ENCODE measurements at places on chromosomes 13 and 19.
A peak's percentile ranks its signal among the peaks of the same experiment; 100 is the strongest.

DNA sequence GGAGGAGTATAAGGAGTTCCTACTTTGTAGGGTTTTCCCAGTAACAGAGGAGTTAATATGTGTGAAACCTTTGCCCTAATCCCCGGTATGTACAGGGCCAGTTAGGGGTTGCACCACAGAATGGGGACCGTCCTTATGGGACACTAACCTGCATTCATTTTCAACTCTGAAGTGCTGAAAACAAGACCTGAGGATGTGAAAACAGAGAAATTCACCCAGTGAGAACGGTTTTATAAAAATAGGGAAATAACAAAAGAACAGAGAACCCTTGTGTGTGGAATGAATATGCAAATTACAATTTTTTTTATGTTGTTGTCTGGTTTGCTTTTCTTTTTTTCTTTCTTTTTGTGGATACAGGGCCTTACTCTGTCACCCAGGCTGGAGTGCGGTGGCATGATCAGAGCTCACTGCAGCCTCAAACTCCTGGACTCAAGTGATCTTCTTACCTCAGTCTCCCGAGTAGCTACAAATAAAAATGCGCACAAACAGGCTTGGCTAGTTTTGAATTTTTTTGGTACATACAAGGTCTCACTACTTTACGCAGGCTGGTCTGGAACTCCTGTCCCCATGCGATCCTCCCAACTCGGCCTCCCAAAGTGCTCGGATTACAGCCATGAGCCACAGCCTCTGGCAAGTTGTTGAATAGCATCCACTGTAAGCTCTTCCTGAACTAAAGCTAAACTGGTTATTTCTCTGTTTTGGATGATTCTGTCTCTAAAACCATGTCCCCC, 10.6 kb downstream of the CLC start:
- no peak for DNase-seq
- no peak overlapping the region for H3K27ac ChIP-seq
- H3K27me3 ChIP-seq = no peaks in the 10 kb centered on the region

DNA sequence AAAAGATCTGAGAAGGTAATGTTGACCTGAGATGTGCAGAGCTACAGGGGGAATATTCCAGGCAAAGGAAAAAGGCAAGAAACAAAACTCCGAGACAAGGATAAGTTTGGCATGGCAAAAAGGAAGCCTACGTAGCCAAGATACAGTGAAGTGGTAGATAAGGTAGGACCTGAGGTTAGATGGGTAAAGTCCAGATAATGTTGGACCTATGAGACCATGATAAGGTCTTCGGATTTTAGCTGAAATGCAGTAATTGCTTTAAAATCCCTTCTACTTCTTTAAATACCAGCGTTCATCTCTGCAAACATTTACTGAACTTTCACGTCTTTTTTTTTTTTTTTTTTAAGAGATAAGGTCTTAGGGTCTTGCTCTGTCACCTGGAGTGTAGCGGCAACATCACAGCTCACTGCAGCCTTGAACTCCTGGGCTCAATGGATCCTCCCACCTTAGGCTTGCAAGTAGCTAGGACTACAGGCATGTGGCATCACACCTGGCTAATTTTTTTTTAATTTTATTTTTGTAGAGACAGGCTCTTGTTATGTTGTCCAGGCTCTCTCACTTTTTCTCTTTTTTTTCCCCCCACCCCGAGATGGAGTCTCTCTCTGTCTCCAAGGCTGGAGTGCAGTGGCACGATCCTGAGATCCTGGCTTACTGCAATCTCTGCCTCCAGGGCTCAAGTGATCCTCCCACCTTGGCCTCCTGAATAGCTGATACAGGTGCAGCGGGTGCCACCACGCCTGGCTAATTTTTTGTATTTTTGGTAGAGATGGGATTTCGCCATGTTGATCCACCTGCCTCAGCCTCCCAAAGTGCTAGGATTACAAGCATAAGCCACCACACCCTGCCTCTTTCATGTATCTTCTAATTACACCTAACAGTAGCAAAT, 4.2 kb upstream of the WBP4 start:
- H3K4me1 ChIP-seq = peaks cover 6% of the 10 kb centered on the region
- DNase-seq = no peak
- no peak overlapping the region for H3K4me3 ChIP-seq
- no peaks in the 10 kb centered on the region for H3K36me3 ChIP-seq
- H3K27me3 ChIP-seq = peaks cover 18% of the 10 kb centered on the region

DNA sequence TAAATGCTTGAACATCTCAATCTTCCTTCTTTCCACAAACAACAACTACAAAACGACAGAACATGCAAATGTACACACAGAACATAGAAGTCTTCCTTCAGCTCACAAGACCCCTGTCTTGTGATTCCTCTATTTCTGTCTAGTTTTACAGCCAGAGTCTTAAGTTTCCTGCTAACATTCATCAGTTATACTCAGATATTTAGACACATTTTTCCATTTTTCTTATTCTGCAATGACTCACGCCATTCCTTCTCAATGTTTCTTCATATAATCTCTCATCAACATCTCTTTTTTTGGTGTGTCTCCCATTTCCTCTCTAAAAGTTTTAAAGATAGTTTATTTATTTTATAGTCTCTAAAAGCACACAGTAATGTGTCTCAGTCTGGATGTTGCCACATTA, 1872.9 kb upstream of the PCDH20 start:
- no peak overlapping the region for H3K4me3 ChIP-seq
- H3K27ac ChIP-seq = no peak overlapping the region
- H3K27me3 ChIP-seq = no peaks in the 10 kb centered on the region
- DNase-seq = no peak

DNA sequence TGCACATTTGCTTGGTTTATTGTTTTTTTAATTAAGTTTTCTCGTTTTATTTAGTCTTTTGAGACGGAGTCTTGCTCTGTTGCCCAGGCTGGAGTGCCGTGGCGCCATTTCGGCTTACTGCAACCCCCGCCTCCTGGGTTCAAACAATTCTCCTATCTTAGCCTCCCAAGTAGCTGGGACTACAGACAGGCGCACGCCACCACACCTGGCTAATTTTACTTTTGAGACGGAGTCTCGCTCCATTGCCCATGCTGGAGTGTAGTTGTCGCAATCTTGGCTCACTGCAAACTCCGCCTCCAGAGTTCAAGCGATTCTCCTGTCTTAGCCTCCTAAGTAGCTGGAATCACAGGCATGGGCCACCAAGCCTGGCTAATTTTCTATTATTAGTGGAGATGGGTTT, 1.3 kb downstream of the RPS9 start:
- peaks cover 10% of the 10 kb centered on the region for H3K4me1 ChIP-seq
- no peak for DNase-seq
- H3K27ac ChIP-seq = peak overlapping the region; percentile 97
- H3K27me3 ChIP-seq = peaks cover 8% of the 10 kb centered on the region
- H3K36me3 ChIP-seq = no peaks in the 10 kb centered on the region
- H3K4me3 ChIP-seq = peak overlapping the region; percentile 98

DNA sequence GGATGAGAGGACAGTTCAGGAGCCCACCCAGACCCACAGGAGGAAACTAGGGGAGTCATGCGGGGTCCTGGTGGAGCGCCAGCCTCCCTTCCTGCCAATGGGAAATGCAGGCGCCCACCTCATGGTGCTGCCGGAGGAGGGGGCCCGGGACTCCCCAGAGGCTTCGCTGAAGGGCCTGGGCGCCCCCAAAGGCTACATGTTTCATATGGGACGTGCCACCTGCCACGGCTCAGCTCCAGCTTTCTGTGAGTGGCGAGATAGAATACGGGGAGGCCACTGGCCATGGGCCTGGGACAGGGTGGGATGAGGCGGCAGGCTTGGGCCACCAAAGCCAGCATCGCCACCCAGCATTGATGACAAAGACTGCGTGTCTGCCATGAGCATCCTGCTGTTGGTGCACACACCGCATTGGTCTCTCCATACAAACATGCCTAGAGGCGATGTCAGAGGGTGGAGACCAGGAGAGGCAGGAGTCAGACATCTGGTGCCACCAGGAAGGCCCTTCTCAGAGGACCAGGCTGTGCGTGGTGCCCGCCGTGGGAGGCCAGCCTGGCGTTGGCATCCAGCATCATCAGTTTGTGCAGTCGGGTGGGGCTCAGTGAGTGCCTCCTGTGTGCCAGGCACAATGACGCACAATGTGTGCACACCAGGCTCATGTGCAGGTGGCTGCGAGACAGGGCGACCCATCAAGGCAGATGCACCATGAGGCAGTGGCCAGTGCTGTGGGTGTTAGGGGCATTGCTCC, 1.2 kb upstream of the F10 start:
- peaks cover 6% of the 10 kb centered on the region for H3K4me1 ChIP-seq
- peak; percentile 9 for DNase-seq
- no peak overlapping the region for H3K27ac ChIP-seq
- peaks cover 3% of the 10 kb centered on the region for H3K36me3 ChIP-seq
- peaks cover 17% of the 10 kb centered on the region for H3K27me3 ChIP-seq

- no peak overlapping the region for H3K4me3 ChIP-seq
Measured at GRCh38 chr19:6412447-6413091, 12.0 kb downstream of the KHSRP start.

DNA sequence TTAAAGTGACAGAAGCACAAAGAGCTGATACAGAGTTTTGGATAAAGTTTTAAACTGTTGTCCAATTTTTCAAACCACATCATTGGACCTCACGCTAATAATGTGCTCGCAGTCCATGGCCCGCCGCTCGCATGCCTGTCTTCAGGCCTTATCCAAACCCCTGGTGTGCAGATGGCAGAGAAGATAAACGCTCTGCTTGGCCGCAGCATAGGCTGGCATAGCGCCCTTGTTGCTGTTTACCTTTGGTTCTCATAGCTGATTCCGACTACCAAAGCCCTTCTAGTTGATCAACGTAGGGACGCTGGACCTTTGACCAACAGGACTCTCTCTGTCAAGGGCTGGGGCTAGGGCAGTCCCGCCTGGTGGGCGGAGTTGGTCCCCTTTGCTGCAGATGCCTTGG, 23.5 kb upstream of the QTRT1 start:
- H3K4me1 ChIP-seq = no peaks in the 10 kb centered on the region
- H3K4me3 ChIP-seq = no peak overlapping the region
- DNase-seq = no peak
- H3K27ac ChIP-seq = no peak overlapping the region
- peaks cover 2% of the 10 kb centered on the region for H3K27me3 ChIP-seq

DNA sequence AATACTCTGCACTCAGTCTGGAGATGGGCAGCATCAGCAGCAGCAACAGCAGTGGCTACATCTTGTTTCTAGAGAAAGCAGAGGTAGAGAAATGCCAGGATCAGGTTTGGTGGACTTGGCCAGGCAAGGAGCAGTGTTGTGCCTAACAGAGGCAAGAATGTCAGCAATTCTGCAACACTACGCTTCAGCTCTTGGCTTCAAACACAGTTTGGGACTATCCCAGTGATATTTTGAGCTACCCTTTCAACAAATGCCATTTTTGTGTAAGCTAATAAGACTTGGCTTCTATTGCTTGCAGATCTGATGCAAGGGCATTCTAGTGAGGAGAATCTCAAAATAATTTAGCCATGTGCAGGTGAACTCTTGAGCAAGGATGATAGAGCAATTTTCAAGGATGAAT, 271.3 kb downstream of the PCDH20 start:
- peaks cover 5% of the 10 kb centered on the region for H3K36me3 ChIP-seq
- peaks cover 1% of the 10 kb centered on the region for H3K27me3 ChIP-seq
- no peak overlapping the region for H3K4me3 ChIP-seq
- DNase-seq = no peak
- peaks cover 8% of the 10 kb centered on the region for H3K4me1 ChIP-seq

GRCh38 chr19:804419-805165, 7.3 kb downstream of the PTBP1 start:
- peaks cover 16% of the 10 kb centered on the region for H3K27me3 ChIP-seq
- no peak overlapping the region for H3K27ac ChIP-seq
- peaks cover 7% of the 10 kb centered on the region for H3K36me3 ChIP-seq
- peaks cover 25% of the 10 kb centered on the region for H3K4me1 ChIP-seq
- DNase-seq = no peak

DNA sequence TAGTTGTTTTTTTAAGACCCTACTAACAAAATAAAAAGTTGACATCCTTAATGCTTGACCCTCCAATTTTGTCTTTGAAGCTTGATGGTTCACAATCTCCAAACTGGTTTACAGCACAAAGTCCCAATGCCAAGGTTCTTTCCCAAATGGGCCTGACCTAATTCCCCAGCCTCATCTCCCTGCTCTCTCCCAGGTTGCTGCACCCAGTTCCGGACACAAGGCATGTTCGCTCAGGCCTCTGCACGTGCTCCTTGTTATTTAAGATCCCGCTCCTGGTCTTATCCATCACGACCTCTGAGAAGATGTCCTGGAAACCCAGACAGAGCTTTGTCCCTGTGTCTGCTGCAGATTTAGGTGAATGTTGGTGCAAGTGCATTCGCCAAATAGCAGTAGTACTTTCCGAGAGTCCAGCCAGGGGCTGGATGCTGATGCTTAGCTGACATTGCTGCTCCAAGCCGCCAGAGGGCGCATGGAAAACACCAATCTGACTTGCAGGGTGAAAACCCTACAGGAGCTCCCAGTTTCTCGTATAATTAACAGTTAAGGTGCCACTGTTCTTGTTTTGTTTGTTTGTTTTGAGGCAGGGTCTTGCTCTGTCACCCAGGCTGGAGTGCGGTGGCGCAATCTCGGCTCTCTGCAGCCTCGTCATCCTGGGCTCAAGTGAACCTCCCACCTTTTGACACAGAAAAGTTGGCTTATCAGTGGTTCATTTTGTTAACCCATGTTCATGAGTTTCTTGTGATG, 18.5 kb downstream of the LYPD3 start:
- DNase-seq = peak; percentile 84
- no peak overlapping the region for H3K27ac ChIP-seq
- H3K27me3 ChIP-seq = peaks cover 5% of the 10 kb centered on the region

DNA sequence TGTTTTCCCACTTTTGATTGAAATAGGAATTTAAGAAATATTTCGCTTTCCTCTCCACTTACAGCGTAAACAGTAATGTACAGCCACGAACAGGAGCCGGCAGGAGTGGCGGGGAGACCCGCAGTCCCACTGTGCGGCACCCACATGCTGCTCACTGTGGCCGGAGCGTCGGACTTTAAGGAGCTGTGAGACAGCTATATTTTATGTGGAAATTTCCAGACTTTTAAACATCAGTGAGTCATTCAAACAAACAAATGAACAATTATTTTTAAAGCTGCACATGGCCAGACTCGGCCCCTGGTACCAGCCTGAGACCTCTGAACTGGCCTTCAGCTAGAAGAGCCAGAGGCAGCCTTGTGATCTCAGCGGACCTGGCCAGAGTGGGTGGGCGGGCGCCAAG, 52.5 kb downstream of the CRYL1 start:
- no peak overlapping the region for H3K4me3 ChIP-seq
- no peak for DNase-seq
- no peaks in the 10 kb centered on the region for H3K27me3 ChIP-seq
- H3K27ac ChIP-seq = no peak overlapping the region
- H3K36me3 ChIP-seq = no peaks in the 10 kb centered on the region
- H3K4me1 ChIP-seq = no peaks in the 10 kb centered on the region

- no peak overlapping the region for H3K4me3 ChIP-seq
- H3K27me3 ChIP-seq = no peaks in the 10 kb centered on the region
- no peaks in the 10 kb centered on the region for H3K4me1 ChIP-seq
Measured at GRCh38 chr13:91280801-91281200, 66.7 kb upstream of the MIR17HG start.

- H3K36me3 ChIP-seq = peaks cover 18% of the 10 kb centered on the region
- no peak overlapping the region for H3K27ac ChIP-seq
- no peaks in the 10 kb centered on the region for H3K4me1 ChIP-seq
- DNase-seq = no peak
- no peaks in the 10 kb centered on the region for H3K27me3 ChIP-seq
Measured at GRCh38 chr13:26435171-26435570, 122.3 kb upstream of the WASF3 start.

- H3K36me3 ChIP-seq = no peaks in the 10 kb centered on the region
- no peaks in the 10 kb centered on the region for H3K4me1 ChIP-seq
- H3K27ac ChIP-seq = no peak overlapping the region
- no peak overlapping the region for H3K4me3 ChIP-seq
- no peaks in the 10 kb centered on the region for H3K27me3 ChIP-seq
- no peak for DNase-seq
Measured at GRCh38 chr13:90717451-90717936, 630.0 kb upstream of the MIR17HG start.
